GM23248 (cell line): ENCODE measurements at places on chromosomes 2 and 18.

DNA sequence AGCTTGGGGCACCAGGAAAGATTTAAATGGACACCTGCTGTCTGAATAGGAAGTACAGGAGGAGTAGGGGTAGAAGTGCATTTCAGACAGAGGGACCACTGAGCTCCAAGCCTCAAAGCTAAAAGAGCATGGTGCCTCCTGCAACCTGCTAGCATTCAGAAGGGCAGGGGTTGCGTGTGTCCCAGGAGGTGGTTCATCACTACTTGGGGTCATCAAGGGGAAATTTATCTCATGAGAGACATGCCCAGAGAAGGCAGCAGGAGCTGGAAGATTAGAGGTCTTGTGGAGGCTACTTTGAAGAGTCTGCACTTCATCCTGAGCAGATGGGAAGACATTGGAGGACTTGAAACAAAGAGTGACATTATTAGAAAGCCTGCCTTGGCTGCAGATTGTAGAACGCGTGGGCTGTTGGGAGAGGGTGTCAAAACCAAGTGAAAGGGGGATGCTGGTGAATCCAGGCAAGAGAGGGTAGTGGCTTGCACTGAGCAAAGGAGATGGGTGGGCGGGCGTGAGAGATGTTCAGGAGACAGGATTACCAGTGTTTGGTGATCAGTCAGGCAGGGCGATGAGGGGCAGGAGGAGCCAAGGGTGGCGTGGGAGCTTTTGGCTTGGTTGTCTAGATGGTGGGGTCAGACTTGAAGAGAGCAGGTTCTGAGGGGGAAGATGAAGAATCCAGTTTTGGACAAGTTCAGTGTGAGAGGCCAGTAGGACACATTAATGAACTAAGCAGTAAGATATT lies 154.0 kb downstream of the DYSF start:
- DNase-seq: no peak

DNA sequence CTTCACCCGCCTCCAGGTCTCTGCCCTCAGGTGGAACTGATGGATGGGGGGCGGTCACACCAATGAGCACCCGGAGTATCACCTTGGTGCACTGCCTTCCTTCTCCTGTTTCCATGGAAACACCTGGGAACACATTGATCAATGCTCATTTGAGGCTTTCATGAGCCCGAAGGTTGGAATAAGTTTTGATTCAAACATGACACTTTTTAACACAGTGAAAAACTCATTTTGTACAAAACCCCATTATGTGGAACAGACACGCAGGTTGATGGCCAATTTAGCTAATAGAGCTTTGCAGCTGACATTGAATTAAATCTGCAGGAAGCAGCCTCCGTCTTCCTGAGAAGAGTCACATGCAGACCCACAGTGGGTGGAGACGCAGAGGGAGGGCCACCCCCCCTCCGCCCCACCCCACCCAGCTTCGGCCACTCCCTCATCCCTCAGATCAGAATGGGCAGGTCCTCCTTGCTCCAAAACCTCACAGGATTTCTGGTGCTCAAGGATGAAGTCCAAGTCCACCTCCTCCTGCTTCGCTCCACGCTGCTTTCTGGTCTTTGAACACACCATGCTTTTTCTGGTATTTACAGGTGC lies 96.0 kb upstream of the MYCN start:
- no peak for DNase-seq

DNA sequence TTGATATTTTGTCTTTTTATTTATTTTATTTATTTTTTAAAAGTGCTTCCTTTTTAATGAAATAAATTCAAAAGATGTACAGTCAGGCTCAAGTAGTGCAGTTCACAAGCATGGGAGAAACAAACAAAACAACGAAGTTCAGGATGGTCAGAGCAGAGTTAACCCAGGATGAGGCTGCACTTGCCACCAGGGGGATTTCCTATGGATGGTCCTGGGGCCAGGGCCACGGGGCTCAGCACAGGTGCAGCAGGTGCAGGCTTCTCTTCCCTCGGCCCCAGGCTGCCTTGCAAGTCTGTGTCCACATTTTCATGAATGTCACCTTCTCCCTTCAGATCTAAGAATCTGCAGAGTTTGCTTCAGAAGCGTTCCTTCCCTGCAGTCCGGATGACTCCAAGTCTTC lies 76.5 kb downstream of the CDCA7 start:
- no peak for DNase-seq

- DNase-seq: peak; percentile 31
These were observed 144.3 kb upstream of the ERBB4 start for GRCh38 chr2:212682937-212683336.

- no peak for DNase-seq
These were observed 563.4 kb downstream of the XIRP2 start for GRCh38 chr2:167451496-167452289.

DNA sequence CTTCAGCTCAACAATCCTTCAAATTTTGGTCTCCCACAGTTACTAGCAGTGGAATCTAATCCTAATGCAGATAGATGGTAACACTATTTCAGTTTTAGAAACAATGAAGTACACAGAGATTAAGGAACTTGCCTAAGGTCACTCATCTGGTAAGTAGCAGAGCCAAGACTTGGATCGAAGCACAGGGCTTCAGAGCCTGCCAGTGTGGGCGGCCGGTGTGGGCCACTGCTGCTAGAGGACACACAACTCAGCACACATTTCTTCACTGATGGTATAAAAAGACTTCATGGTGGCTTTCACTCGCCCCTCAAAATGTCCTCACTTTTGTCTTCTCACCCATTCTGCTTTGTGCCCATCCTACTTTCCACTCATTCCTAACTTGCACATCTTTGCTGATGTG lies 11.1 kb downstream of the C2orf74 start:
- DNase-seq: no peak

DNA sequence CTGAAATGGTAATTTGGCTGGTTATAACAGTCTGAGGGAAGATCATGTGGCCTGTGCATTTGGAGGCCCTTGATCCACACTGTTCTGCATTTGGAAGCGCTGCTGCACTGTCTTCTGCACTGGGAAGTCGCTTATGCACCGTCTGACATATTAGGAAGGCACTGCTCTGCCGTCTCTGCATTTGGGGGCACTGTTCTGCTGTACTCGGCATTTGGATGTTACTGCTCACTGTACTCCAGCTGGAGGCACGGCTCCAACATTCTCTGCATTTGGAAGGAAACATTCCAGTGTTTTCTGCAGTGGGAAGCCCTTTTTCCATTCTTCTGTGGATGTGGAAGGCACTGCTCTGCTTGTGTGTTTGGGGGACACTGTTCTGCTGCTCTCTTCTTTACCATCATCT lies 9.6 kb upstream of the PROM2 start:
- DNase-seq: peak; percentile 20

- DNase-seq: no peak
These were observed 152.9 kb downstream of the MGAT5 start for GRCh38 chr2:134406736-134407135.

GRCh38 chr2:85997017-85997970 lies 108.4 kb downstream of the POLR1A start:
- DNase-seq: peak; percentile 70

- DNase-seq: peak; percentile 73
These were observed 129.0 kb downstream of the NCK2 start for GRCh38 chr2:105873721-105874120.

DNA sequence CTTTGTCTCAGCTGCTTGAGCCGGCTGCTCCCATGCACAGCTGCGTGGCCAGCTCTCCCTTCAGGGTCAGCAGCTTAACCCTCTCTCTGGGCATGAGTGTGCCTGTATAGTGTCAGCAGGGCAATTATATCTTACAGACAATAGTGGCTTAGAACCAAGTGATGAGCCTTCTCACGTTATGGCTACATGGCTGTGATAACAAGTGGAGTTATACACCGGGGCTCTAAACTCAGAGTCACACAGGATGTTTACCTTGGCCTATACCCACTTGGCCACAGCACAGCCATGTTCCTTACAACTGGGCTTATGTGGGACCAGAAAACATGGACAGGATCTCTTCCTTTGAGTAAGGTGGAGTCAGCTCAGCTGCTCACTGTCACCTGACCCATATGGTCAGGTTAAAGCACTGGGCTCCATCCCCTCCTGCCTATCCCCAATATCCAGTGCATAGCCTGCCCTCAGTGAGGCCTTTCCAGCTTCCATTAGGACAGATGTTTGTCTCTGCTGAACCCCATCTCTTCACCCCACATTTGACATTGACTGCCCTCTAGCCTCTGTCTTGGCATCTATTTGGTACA lies 294.2 kb upstream of the NCKAP5 start:
- DNase-seq: no peak

GRCh38 chr2:64987956-64988419 lies 1.2 kb upstream of the SLC1A4 start:
- peak; percentile 96 for DNase-seq

GRCh38 chr2:131064589-131065512 lies 28.4 kb downstream of the FAM168B start:
- no peak for DNase-seq

GRCh38 chr2:237892478-237892877 lies 33.1 kb downstream of the RAMP1 start:
- no peak for DNase-seq

- no peak for DNase-seq
These were observed 126.9 kb upstream of the DLGAP1 start for GRCh38 chr18:4581966-4582365.

DNA sequence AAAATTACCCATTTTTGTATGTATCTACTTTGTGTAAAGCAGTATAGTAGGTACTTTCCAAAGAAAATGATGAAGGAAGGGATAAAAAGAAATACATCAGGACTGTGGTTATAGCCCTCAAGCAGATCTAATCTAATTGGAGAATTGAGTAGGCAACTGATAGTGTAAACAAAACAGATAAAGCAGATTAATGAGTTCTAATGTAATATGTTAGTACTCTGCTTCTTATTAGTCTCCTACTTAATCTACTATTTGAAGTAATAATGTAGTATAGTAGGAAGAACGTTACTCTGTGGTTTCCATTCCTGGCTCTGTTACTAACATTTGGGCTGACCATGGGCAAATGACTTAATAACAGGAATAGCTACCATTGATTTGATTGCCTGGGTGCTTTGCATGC lies 250.7 kb downstream of the ARHGAP15 start:
- DNase-seq: no peak

GRCh38 chr2:45000921-45001868 lies 8.1 kb downstream of the SIX2 start:
- peak; percentile 61 for DNase-seq

DNA sequence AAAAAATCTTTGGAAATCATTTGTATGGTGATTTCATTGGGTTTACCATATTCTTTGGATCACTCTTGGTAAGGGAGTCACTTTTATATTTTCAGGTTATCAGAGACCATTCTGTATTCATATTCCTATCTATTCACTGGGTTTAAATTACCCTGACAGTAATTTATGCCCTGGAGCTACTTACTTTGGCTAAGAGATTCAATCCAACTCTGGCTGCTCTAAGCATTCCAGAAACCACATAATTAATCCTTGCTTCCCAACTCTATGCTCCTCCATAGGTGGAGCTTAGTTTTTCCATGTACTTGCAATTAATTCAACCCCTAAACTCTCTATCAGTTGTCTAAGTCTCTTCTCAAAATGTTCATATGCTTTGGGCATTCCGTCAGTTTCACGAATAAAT lies 336.3 kb downstream of the AGPS start:
- no peak for DNase-seq

GRCh38 chr2:95552911-95553310 lies 38.9 kb upstream of the TRIM43 start:
- DNase-seq: peak; percentile 49

GRCh38 chr2:23703583-23704385 lies 223.1 kb downstream of the ATAD2B start:
- DNase-seq: no peak

DNA sequence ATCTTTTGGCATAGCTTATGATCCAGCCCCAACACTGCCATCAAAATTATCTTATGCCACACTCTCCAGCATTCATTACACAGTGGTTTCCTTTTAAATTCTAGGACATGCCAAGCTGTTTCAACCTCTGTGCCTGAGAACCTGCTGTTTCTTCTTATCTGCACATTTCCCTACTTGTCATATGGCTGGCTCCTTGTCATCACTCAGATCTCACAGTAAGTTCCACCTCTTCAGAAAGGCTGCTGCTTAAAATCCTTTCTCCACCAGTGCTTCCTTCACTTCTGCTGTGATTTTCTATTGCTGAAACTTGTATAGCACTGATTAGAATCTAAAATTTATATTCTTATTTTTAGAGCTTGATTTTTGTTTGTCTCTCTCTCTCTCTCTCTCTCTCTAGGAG lies 43.4 kb downstream of the MC4R start:
- DNase-seq: no peak

GRCh38 chr2:238930216-238930615 lies 82.3 kb downstream of the TWIST2 start:
- no peak for DNase-seq

- no peak for DNase-seq
These were observed 6.6 kb downstream of the DTYMK start for GRCh38 chr2:241680044-241680443.

- DNase-seq: no peak
These were observed 309.4 kb upstream of the EPAS1 start for GRCh38 chr2:45987856-45988255.

DNA sequence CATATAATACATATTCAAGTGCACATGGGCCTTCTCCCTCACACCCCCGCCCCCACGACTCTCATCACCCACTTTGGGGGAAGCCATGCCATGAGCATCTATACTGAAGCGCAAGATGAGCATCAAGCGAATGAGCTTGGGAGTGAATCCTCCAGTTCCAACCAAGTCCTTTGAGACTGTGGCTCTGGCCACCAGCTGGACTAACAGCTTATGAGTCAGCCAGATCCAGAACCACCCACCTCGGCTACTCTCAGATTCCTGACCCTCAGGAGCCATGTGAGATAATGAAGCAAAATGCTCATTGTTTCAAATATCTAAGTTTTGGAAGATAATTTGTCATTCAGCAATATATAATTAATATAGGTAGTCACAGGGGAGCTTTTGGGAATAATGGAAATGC lies 22.2 kb upstream of the IL1RL1 start:
- peak; percentile 47 for DNase-seq

GRCh38 chr18:80179857-80180558 lies 67.3 kb downstream of the PARD6G start:
- no peak for DNase-seq

DNA sequence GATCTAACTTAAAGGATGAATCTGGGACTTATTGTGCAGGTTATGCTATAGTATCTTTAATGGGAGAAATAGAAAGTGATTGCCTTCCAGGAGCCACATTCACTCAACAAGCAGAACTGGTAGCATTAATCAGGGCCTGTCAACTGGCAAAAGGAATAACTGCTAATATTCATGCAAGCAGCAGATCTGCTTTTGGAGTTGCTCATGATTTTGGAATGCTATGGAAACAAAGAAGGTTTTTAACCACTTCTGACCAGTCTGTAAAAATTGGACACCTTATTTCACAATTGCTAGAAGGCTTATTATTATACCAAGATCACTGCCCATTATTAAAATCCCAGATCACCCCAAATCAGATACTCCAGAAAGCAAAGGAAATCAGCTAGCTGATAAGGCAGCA lies 200.4 kb downstream of the MREG start:
- DNase-seq: peak; percentile 70
